ENCODE measurements at places on chromosomes 7 and 10.

DNA sequence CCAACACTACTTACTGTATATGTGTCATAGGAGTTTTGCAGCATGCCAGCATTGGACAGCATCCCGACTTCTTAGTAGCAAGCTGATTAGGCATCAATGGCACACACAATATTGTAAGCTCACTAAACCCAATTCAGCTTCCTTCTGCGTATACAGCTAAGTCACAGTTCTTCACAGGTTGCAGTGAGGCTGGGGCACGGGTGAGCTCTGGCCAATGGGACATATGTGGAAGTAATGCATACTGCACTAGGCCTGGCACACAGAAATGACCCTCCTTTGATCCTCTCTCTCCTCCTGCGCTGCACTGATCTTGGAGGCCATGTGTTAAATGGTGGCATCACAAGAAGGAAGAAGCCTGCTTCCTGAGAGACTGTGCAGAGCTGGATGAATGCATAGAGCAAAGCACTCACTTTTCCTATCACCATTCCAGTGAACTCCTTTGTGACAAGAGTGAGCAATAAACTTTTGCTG is 11.9 kb downstream of the RAB11FIP2 start:
- DNase-seq = no peak

- DNase-seq = no peak
These were observed 20.7 kb downstream of the VSTM4 start for GRCh38 chr10:49094646-49095045.

DNA sequence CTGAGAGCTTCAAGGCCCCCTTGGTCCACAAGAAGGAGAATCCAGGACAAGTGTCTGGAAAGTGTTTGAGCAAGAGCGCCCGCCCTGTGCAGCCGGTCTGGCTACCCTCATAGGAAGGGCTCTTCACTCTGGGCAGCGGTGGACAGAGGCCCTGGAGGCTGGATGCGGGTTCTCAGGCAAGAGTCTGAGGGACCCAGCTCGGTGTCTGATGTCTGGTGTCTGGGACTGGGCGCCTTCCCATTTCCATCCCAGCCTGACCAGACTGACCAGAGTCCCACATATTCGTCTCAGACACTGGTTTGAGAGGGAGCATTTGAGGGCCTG is 59.8 kb downstream of the HK1 start:
- DNase-seq = no peak

- no peak for DNase-seq
These were observed 270.9 kb downstream of the CCSER2 start for GRCh38 chr10:84599254-84599653.

DNA sequence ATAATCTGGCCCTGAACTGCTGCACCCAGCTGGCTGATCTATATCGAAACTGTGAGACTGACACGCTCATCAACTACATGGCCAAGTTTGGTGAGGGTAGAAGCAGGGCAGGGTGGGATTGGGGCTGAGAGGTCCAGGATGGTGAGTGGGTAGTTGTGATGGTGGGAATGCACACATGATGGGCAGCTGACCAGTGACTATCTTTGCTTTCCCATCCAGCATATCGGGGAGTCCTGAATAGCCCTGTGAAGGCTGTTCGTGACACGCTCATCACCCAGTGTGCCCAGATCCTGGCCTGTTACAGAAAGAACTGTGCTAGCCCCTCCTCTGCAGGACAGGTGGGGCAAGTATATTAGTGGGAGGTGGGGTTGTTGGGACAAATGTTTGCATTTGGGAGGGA is 12.5 kb upstream of the CHCHD1 start:
- DNase-seq = no peak

- no peak for DNase-seq
These were observed 36.6 kb downstream of the RBM28 start for GRCh38 chr7:128307061-128307460.

Data from SJCRH30 (cell line).